NCI-H187 (cell line): ENCODE measurements at places on chromosomes 3 and 15.
A peak's percentile ranks its signal among the peaks of the same experiment; 100 is the strongest.

- DNase-seq = no peak
These were observed 14.4 kb downstream of the HES1 start for GRCh38 chr3:194150252-194150934.

GRCh38 chr3:137062250-137062649 lies 104.5 kb downstream of the IL20RB start:
- no peak for DNase-seq

DNA sequence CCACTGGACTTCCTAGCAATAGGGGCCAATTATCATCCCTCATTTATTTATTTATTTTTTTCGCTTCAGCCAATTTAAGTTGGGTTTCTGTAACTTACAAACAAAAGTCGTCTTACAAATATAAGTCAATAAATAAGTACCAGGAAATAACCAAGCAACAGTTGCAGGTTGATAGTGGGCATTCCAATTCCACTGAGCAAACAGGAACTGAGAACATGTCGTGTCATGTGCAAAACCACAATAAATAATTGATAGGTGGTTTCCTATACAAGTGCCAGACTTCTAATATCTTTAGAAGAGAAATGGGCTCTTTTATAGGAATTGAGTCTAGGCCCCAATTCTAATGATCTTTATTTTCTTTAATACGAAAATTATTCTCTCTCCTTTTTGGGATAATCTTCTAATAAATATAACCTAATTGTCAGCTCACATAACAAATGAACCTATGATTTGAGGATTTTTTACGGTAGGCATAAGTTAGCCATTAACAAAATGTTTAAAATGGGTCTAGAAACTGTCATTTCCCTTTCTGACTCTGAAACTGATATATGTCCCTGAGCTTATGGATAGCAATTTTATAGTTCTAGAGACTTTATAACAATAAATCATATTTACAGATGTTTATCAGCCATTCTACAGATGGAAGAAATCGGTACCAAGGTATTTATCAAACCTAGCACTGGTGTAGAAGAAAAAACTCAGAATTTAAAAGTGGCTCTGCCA lies 571.8 kb downstream of the FOXP1 start:
- DNase-seq = no peak

DNA sequence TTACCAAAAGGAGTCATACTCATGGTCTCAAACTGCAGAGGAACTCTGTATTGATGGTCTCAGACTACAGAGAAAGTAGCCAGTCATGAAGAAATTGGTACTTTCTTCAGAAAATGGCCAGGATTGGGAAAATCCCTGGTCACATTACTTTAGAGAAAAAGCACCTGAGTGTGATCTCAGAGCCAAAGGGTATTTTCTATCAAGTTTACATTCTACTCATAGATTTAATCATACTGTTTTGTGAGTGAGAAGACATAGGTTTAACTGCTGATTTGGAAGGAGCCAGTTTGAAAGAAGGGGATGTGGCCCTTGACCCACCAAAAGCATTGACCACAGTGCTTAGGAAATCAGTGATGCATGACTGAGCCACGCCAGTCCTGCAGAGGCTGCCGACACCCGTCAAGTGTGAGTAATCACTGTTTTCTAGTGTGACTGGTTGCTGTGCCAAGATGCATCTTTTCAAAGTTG lies 203.6 kb downstream of the AKAP13 start:
- peak; percentile 4 for DNase-seq

DNA sequence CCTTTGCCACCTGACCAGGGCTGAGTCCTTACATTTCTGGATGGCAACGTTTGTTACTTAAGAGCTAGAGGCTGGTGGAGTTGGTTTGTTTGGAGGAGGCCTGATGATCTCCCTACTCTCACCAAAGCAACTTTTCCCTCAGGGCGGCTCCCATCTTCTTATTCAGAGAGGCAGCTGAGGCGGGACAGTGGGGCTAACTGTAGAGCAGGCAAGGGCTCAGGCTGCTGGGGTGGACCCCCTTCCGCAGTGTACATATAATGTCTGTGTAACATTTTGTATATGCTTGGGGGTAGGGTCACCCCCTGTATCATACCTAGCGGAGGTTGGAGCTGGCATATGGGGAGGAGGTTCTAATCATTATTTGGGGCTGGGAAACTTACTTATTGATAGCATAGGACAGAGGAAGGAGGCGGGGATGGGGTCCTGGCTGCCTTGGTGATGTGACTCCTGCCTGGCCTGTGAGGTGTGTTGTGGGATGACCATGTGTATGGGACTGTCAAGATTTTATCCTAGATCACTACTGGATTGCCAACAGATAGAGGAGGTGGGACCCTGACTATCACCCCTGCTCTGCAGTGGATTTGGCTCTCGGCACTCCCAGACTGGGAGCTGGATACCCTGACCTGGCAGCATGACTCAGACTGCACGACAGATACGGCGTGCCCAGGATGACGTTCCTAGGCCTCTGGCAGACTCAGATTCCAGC lies 52.5 kb upstream of the UBE2Q2 start:
- DNase-seq = no peak

DNA sequence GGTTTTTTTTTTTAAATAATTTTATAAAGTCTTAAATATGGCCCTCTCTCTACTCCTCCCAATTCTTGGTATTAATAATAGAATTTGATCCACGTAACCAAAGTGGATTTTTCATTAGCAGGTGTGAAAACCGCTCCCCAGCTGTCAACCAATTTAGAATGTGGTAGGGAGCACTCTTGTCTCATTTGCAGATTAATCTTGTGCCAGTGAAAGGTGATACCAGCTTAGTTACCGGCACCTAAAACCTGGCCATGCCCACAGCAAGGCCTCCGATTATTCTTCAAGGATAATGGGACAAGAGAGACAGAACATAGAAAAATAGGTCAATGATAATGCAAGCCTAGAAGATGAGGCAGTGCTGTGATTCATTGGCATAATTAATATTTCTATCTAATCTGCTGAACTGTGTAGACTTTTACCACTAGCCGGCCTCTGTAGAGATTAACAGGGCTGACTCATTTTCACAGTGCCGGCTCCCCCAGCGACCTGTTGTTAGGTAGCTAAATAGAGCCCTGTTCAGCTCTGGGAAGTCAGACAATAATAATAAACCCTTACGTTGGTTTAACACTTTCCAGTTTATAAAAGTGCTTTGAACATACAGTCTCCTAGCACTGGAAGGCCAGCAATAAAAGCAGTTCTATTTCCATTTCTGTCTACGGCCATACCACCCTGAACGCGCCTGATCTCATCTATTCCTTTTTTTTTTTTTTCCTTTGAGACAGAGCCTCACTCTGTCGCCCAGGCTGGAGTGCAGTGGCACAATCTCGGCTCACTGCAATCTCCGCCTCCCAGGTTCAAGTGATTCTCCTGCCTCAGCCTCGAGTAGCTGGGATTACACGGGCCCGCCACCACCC lies 102.9 kb downstream of the SHQ1 start:
- no peak for DNase-seq

DNA sequence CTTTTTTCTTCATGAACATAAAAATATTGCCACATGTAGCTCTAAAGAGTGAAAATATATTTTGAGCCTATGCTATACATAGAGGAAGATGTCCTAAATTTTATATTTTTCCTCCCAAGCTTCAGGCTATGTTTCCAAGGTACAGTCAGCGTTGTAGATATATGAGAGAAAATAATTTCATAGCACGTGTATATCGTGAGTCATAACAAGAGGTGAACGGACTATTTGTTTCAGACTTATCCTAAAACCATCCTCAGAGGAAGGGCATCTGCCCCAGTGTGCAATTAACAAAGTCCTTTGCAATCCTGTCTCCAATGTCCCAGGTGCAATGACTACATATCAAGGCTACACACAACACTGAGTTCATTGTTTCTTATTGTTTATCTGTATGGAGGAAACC lies 177.3 kb upstream of the ARRDC4 start:
- no peak for DNase-seq

DNA sequence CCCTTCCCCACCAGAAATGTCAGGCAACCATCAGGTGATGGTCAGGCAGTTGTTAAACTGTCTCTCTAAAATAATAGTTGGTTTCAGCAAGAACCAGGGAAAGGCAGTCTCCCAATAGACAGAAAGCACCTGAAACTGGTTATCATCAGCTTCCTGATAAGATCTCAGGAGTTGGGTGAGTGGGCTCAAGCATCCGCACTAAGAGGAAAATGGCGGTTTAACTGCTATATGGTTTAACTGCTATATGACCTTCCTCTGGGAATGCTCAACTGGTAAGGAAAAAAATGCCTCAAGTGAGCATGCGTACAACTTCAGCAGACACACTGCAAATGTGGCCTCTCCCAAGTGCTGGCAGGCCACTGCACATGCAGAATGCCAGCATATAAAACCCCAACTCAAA lies 240.8 kb upstream of the CMC1 start:
- no peak for DNase-seq

DNA sequence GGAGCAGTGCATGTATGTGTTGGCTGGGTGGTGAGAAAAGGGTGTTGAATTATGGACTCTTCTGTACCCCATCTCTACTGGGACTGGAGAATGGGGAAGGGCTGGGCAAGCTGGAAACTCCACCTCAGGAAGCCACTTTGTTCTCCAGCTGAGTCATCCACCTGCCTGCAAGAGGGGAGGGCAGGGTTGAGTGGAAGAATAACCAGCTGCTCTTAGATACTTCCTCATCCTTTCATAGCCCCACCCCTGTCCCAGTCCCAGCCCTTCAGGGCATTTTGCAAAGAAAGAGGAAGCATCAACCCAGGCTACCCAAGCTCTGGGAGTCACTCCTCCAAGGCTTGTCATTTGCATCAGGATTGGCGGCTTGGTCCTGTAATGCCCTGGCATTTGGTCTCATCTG lies 33.1 kb downstream of the RAB11A start:
- DNase-seq = no peak

GRCh38 chr3:135513106-135514059 lies 452.1 kb upstream of the PPP2R3A start:
- no peak for DNase-seq

DNA sequence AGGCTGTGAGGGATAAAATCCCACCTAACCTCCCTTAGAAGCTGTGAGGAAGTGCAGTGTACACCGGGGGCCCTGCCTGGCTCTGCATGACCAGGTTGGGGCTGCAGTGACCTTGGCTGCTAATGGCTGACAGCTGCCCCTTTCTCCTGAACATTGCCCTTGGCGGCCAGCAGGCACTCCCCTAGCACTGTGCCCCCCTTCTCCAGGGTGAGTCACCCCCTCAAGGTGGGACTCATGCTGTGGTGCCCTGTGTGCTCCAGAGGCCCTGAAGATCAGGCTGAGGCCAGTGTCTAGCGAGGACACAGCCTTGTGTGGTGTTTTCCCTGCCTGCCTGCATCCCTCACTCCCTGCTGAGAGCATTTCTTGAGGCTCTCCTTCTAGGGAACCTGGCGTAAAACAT lies 21.0 kb upstream of the FGD5 start:
- no peak for DNase-seq

DNA sequence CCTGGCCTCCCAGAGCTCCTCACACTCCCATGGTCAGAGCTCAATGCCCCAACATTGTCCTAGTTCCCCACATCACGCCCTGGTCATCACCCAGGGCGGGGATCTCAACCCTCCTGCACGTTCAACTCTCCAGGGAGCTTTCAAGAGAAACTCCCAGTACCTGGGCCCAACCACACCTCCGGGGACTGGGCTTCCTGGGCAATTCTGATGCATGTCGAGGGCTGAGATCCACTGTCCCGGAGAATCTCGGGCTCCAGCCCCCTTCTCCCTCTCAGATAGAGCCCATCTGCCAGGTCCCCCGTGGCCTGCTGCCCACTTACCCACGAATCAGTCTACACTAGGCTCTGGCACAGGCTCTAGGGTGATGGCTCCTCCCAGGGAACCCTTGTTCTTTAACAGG lies 39.2 kb downstream of the UMPS start:
- no peak for DNase-seq

GRCh38 chr15:62712455-62712839 lies 330.1 kb upstream of the TPM1 start:
- DNase-seq = no peak

DNA sequence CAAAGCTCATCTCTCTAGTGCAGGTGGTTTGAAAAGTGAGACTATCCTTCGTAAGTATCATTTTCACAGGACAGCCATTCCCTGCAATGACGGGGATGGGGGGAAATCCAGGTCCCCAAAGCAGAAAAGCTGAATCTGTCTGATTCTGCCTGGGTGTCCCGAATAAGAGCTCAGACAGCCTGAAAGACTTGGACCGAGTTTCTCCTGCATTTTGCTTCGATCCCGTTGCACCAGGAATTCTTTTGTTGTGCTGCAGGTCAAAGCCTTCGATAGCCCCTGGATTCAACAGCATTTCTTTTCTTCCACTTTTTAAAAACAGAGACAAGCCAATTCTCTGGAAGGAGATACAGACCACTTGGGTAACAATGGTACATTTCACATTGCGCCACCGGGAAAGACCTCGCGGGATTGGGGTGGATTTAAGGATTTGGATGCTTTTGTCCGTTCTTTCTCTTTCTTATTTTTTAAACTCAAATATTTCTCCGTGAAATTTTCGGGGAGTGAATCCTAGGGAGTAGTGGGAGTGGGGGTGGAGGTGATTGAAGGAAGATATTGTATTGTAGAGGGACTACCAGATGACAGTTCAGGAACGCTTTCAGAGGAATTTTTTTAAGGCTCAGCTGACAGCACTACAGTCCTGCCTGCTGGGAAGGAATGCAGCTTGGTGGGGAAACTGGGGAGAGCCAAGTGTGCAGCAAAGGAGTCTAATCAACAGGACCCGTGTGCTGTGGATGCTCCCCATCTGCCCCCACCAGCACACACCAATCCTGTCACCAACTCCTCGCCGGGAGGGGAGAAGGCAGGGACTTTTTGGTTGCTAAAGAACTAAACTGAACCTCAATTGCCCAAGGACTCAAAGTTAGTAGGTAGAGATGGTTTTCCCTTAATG lies 2.6 kb downstream of the SLITRK3 start:
- no peak for DNase-seq

- DNase-seq = no peak
These were observed 113.0 kb upstream of the MME start for GRCh38 chr3:154967090-154967489.

DNA sequence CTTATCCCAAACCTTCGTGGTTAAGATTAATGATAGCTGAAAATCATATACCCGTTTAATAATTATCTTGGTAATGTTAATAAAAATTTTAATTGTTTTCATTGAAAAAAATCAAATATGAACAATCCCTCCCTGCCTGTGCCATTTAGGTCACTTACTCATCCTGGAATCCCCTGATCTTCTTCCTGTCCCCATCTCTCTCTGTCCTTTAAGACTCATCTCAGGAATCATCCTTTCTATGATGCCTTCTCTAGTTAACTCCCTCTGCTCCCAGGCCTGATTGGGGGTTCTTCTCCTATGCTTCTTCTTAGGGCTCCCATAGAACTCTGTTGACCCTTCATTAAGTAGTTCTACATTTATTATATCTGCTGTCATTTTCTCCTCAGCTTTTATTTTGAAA lies 91.6 kb downstream of the MBNL1 start:
- no peak for DNase-seq

DNA sequence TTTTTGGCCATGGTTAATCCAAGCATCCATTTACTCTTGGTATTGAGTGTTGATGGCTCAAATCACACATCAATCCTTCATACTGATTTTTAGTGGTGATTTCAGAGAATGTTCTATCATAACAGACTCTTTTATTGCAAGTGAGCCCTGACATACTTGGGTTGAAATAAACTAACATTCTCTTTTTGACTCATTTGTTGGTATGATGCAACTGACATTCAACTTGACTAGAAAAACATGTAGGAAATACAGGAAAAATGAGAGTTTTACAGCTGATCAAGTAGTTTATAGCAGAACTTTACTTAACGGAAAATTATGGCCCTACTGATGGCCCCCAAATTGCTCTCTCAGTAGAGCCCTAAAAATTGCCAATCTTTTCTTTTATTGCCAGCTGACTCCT lies 173.9 kb upstream of the CD96 start:
- no peak for DNase-seq
